ENCODE measurements at places on chromosomes 5 and 9.

DNA sequence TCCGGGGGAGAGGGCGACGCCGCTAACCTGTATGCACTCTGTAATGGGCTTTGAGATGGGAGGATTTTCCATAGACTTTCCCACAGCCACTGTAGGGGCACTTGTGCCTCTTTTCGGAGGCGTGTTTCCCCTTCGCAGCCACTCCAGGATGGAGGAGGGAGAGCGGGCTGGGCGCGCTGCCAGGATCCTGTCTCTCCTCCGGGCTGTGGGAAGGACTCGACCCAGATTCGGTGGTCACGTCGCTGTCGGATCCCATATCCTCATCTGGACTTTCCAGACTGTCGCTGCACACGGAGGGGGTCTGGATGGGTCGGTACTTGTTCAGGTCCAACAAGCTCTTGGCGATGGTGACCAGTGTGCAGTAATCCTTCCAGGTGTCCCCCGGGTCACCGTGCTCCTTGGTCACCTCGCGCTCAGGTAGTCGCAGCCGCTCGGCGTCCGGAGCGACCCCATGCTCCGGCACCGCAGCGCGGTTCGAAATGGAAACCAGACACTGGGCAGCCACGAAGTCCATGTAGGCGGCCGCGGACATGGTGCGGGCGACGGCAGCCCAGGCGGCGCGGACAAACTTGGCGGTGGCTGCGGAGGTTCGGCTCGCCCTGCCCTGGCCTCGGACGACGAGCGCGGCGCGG lies 1.5 kb downstream of the KLF9 start:
- peak; percentile 81 for DNase-seq

DNA sequence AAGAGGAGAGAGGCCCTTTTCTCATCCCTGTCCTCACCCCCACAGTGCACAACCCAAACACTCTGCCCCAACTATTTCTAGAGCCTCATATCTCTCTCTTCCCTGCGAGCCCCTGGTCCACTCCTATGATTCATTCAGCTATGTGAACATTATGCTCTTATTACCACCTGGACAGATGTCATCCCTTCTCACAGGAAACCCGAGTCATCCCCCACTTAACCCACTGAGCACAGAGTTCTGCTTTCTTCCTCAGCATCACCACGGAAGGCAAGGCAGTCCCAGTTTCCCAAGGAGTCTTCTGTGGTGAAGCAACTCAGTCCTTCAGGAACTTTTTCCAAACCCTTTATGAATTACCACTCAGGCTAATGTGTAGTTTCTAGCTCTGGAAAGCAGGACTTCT lies 1.3 kb downstream of the DNAI1 start:
- DNase-seq = no peak

DNA sequence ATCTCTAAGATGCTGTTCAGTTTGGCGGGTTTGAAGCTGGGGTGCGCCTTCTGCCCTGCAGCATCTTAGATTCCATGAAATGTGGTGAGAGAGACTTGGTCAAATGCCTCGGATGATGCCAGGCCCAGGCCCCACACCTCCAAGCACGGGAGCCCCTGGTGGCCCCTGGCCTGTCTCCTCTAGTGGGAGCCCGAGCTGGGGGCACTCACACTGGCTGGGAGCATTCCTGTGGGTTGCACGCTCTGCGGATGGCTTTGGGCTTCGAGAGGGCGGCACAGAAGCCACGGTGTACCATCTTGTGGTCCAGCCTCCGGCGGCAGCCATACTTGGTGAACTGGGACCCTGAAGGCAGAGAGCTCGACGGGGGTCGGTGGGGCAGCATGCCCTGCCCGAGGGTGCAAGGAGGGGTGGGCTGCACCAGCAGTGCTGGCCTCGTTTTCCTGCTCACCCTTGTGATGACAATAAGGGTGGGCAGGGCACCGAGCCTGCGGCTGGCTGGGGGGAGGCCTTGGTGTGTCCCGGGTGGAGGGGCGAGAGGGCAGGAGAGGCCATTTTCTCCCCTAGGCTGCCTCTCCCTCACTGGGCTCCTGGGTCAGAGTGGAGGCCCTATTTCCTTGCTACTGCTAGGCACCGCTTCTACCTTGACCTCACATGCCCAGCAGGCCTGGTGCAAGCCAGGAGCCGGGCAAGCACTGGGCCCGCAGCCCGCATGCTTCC lies 65.8 kb downstream of the ZNF354C start:
- DNase-seq = no peak

- DNase-seq = no peak
Measured at GRCh38 chr9:123960366-123960765, 30.4 kb upstream of the DENND1A start.

DNA sequence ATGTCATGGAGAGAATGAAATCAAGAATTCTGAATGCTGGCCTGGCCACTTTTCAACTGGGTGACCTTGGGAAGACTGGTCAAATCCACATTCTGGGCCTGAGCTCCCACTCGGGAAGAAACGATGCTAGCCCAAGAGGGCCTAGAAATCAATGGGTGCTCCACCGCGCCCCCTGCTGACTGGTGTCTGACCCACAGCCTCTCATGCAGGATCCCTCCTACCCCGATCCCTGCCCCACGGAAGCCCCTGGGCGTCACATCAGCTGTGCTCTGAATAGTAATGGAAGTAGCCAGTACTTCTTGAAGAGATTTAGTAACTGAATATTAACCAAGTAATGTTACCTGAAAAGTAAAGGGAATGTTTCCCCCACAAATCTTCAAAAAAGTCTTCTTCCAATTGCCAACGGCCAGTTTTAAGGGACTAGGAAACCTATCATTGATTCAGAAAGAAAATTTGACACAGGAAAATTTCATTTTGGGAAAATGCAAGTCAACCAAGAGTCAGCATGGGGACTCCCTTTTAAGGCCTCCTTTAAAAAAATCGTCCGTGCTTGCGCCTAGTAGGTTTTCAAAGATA lies 43.9 kb downstream of the CRB2 start:
- DNase-seq = no peak

- no peak for DNase-seq
Measured at GRCh38 chr5:177350776-177351391, 584 bp downstream of the LMAN2 start.

DNA sequence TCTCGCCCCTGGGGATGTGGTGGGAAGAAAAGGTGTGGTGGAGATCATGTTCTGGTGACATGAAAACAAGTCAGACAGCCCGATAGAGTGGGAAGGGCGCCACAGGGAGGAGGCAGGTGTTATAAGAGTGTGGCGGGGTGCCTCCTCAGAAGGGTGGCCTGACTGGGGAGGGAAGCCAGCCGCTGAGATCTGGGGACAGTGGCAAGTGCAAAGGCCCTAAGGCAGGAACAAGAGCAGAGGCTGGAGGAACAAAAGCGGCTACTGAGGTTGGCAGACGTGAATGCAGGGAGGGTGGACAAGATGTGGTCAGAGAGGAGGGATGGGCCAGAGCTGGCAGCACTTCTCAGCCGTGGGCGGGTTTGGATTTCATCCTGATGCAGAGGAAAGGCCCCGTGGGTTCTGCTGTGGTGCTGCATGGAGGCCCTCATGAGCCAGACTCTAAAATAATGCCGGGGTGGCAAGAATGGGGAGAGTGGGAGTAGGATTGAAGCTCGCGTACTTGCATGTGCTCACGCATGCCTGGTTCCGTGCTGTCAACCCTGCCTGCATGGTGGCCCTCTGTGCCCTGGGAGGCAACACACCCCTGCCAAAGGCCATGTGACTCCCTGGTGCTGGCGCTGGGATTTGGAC lies 89.2 kb downstream of the MVB12B start:
- DNase-seq = no peak

DNA sequence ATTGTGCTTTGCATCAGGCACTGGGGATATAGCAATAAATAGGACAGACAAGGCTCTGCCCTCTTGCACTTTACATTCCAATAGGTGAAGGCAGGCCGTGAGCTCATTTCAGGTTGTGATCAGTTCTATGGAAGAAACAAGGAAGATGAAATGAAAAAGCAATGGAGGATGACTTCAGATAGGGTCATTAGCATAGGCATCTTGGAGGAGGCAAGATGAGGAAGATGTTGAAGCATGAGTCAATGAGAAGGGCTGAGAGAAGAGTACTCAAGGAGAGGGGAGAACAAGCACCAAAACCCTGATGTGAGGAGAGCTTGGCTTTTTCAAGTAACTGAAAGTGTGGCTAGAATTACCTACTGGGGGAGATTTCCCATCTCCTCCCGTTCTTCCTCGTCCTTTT lies 5.0 kb upstream of the SPARC start:
- DNase-seq = no peak

GRCh38 chr9:127451858-127452656 lies 747 bp downstream of the LRSAM1 start:
- peak; percentile 61 for DNase-seq

DNA sequence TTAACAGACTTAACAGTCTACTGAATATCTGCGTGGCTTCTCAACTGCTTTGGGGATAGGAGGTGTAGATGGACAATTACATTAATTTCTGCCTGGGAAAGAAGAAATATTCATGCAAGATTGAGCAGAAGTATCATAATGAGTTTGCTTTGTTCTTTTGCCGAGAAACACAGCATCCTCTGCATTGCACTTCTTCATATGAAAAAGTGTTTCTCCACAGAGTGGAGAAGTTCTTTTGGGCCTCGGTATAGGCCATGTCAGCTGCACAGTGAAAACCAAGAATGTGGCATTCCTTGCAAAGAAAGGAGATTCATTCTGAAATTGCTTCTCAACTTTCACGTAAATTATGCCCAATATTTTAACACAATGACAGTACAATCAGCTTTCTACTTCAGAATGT lies 17.6 kb upstream of the SNX2 start:
- no peak for DNase-seq

DNA sequence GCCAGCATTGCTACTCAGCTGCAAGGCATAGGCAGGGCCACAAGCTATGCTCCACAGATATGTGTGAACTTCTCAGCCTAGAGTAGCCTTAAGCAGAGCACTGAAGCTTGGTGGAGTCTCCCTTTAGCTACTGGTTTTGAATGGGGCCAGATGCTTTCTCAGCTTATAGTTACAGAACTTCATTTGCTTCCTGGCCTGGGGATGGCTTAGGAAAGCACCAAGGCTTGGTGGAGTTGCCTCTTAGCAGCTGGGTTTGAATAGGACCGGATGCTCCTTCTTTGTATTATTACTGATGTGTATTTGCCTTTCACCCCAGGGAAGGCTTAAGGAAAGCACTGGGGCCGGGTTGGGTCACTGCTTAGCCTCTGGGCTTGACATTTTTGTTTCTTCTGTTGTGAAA lies 497.8 kb upstream of the SEMA6A start:
- DNase-seq = no peak

DNA sequence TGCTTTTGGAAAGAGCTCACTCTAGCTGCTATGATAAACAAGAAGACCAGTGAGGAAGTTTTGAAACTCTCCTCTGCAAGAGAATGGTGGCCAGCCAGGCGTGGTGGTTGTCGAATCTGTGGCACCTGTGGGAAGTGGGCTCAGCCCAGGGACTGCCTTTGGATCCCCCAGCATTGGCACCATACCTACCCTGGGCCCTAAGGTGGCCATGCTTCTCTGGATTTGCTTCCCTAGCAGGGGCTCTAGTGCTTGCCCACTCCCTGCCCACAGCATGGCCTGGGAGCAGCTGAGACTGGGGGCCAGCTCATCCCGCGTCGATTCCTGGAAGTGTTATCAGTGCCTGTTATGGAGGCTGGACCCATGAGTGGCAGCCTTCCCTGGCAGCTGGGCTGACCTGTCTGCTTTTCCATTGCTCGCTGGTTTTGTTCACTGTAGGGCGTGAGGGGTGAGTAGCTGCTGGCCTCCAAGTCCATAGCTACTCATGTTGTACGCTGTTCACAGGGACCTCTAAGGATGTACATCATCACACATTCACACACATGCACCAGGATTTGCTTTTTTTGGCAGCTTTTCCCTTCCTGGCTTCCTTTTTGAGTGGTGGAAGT lies 2.3 kb downstream of the SLC22A4 start:
- no peak for DNase-seq

GRCh38 chr5:141646026-141646425 lies 5.2 kb downstream of the FCHSD1 start:
- DNase-seq = no peak

DNA sequence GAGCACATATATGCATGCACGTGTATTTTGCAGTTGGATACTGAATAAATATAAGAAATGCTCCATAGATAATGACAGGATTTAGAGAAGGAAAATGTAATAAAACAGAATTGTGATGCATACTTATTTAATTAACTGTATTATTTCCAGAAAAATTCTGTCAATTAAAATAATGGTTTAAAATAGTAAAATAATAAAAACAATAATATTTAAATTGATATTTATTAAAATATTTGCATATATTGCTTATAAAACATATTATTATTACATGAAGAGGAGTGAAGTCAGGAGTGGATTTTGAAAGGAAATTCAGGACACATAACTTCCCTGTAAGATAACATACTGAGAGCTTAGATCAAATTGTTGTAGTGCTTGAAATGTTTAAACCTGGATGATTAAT lies 21.4 kb upstream of the EDIL3 start:
- DNase-seq = no peak

- no peak for DNase-seq
Measured at GRCh38 chr5:57450991-57451876, 31.4 kb downstream of the ACTBL2 start.

DNA sequence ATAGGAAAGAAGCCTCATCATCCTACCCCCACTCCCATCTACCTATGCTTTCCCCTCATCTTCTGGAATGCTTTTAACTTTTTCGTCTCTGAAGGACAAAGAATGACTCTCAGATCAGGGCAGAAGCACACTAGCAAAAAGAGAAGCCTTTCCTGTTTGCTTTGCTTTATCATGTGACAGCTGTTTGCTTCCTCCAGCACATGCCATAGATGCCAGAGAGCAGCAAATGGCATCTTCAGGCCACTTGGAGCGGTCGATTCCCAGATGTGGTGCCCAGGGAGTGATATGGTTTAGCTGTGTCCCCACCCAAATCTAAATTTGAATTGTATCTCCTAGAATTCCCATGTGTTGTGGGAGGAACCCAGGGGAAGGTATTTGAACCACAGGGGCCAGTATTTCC lies 294.8 kb downstream of the GADD45G start:
- DNase-seq = no peak

DNA sequence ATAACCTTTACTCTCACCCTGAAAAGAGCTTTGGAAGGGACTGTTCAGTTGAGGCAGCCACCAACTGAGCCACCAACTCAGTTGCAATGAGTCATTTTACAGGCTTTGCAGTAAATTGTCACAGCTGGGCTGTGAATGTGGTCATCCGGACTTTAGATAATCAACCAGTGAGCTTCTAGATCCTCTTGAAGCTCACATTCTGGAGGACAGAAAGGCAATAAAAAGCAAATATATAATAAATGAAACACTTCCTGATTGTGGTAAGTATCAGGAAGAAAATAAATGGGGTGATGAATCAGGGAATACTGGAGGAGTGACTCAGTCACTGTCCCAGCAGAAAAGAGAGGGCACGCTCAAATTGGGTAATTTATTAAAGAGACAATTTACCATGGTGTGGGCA lies 13.2 kb upstream of the C5orf58 start:
- DNase-seq = no peak

- no peak for DNase-seq
Measured at GRCh38 chr5:154093142-154093532, 54.4 kb downstream of the MFAP3 start.
